H1 (cell line): ENCODE measurements at places on chromosomes 11 and 22. TPM values are rescaled to one million over a fixed set of nuclear protein-coding genes. Genes with fewer than 3 reads are reported as not detected.
A peak's percentile ranks its signal among the peaks of the same experiment; 100 is the strongest.

The LARGE1 gene
- 69.5 and 83.0 TPM in 2 replicates for total RNA-seq

GRCh38 chr22:29457730-29458129 is 19.3 kb downstream of the RFPL1 start:
- DNase-seq = peak; percentile 70

DNA sequence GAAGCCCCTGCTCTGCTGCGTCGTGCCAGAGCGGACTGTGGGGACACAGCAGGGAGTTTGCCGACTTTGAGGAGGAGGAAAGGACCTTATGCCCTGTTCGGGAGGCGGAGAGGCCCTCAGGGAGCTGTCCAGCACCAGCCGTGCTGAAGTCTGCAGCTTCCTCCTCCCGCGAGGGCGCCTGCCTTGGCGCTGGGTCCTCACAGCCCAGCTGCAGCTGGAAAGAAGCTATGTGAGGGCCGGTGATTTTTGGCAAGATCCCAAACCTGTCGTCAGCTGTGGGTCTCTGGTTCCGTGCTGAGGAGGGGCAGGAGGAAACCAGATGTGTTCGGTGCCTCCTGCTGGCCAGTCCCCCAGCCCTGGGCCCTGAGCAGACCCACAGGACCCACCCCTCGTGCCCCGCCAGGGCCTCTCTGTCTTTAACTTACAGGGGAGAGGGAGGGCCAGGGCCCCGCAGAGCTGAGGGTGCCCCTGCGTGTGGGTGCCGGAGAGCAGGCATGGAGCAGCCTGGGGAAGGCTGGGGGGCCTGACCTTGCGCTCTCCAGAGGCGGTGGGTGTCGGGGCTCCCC is 12.0 kb downstream of the BRSK2 start:
- DNase-seq = peak; percentile 92

- DNase-seq = no peak
Measured at GRCh38 chr11:115366826-115367225, 137.4 kb downstream of the CADM1 start.

DNA sequence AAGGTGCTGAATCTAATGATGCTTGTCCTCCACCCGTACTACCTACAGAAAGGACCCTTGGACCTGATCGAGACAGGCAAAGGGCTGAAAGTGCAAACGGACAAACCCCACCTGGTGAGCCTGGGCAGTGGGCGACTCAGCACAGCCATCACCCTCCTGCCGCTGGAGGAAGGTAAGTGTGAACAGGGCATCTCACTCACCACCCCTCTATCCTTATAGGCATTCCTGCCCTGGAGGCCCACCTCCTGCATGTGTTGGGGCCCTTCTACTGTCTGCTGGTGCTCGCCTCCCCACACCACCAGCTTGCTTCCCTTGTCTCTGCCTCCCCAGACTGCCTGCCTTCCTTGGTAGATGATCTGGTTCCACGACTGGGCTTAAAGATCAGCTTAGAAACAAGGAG is 7.1 kb downstream of the PHLDB1 start:
- no peak for DNase-seq
